Retinal pigment epithelial cell (primary cell): ENCODE measurements at places on chromosomes 16 and 17.
A peak's percentile ranks its signal among the peaks of the same experiment; 100 is the strongest.

- no peak for DNase-seq
Observed at GRCh38 chr16:3188675-3188924, 596 bp downstream of the OR1F1 start.

GRCh38 chr17:74235040-74235581 is 21.7 kb downstream of the TTYH2 start:
- DNase-seq = no peak

DNA sequence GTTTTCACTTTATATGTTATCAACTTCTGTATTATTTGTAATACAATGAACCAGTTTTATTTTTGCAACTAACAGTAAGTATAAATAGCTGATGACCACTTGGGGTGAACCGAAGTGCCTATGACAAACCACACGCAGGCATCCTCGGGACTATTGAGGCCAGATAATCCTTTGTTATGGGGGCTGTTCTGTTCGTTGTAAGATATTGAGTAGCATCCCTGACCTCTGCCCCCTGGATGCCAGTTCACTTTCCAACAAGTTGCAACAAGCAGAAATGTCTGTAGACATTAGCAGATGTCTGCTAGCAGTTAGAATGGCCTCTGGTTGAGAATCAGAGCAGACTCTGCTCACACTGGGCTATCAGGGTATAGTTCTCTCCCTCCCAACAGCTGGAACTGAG is 277.0 kb downstream of the WWOX start:
- DNase-seq = no peak

DNA sequence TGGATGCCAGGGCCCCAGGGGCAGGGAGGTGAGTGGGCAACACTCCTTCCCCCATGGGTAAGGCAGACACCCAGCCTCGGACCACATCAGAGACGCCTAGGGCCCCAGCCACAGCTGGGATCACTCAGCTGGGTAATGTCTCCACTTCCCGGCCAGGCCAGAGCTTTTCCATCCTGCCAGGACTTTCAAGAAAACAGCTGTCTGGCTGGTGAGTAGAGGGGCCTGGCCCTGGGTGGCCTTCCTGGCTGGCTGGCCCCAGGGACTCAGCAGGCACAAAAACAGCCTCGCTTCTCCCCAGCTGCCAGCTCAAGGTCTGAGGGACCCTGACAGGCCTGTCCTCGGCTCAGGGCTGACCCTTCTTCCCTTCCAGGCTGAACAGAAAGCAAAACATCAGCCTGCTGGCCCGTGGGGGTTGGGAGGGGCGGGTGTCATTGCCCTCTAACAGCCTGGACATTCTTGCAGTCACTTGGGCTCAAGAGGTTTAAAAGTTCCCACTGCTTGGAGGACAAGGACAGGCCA is 45.3 kb upstream of the JPH3 start:
- no peak for DNase-seq

GRCh38 chr17:48814504-48814903 is 2.5 kb downstream of the TTLL6 start:
- no peak for DNase-seq

DNA sequence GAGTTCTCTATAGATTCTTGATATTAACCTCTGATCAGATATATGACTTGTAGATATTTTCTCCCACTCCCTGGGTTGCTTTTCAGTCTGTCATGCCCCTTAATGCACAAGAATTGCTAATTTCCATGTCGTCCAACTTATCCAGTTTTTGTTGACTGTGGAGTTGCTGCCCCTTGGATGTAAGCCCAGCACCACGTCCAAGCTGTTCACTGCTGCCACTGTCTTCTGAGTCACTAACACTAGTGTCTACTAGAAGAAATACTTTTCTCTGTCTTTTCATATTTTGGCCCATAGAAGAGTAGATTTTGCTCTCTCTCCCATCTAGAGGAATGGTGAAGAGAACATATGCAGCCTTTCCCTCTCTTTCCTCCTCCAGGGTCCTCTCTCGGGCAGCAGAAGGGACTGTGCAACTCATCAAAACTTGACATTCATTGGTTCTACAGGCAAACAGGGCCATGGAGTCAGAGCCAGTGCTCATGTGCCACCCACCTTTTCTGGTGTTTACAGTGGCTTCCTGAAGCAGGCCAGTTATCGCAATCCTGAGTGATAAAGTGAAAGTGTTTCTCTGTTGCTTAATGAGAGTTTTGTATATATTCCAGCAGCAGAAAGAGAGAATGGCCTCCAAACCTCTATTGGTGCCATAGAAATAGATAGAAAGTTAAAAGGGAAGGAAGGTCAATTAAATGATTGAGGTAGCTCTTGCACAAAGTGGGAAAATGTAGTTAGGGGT is 22.6 kb upstream of the PMP22 start:
- no peak for DNase-seq

- no peak for DNase-seq
Observed at GRCh38 chr16:25855063-25855462, 163.3 kb downstream of the HS3ST4 start.

- DNase-seq = no peak
Observed at GRCh38 chr17:17044846-17045561, 2.7 kb downstream of the MPRIP start.

DNA sequence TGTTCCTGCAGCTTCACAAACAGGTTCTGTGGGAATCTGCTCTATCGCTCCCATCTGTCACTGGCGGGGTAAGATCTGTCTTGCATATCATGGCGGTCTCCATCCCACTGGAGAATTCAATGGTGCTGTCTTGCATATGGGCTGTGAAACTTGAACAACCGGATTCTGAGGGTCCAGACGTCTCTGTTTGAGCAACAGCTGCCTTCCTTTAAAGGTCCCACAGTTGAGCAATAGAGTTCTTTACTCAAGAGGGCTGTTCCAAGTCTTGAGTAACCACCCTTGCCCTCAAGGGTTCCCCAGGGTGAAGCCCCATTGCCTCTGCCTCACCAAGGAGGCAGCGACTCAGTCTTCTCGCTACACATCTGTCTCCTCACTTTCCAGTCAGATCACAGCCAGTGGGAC is 50.8 kb downstream of the ZFHX3 start:
- no peak for DNase-seq

DNA sequence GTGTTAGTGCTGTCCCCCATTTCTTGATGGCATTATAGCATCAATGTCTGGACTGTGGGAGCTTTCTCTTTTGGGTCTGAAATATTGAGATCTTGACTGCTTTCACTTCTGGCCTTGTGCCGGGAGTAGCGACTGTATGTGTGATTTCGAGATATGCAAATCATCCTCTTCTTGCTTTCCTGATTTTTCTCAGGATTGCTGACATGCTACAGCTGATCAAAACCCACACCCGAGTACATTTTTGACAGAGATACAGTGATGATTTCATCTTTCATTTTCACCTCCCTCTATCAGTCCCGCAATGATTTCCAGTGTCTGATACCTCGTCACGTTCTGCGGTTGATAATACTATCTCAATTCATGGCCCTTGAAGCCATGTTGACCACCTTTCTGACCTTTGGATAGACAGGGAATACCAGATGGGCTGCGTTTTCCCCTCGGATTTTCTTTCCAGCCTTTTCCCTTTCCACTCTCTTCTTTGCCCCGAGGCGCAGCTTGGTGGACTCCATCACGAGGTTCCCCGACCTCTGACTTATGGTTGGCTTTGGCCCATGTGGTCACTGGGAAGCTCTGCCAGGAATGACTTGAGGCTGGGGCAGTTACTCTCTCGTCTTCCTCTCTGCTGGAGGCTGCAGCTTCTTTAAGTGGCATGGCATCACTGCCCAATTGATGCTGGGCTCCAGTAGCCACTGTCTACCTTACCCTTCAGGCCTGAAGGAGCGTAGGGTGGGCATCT is 184.4 kb downstream of the SNX29 start:
- DNase-seq = no peak

- DNase-seq = no peak
Observed at GRCh38 chr16:86697715-86698114, 119.4 kb downstream of the FOXL1 start.

GRCh38 chr16:19177111-19177739 is 9.2 kb downstream of the SYT17 start:
- no peak for DNase-seq

DNA sequence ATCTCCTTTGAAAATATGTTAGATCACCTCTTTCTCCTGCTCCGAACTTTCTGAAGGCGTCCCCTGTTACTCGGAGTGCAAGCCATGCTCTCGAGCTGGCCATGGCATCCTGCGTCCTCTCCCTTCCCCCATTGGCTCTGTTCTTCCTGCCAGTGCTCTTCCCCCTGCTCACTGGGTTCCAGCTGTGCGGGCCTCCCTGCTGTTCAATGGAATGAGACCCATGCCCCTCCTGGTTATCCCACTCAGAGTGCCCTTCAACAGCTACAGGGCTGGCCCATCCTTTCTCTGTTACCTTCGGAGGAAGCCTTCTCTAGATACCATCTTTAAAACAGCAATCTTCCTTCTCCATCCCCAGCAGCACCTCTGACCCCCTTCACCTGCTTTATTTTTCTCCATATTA is 504.3 kb downstream of the MAF start:
- DNase-seq = no peak

DNA sequence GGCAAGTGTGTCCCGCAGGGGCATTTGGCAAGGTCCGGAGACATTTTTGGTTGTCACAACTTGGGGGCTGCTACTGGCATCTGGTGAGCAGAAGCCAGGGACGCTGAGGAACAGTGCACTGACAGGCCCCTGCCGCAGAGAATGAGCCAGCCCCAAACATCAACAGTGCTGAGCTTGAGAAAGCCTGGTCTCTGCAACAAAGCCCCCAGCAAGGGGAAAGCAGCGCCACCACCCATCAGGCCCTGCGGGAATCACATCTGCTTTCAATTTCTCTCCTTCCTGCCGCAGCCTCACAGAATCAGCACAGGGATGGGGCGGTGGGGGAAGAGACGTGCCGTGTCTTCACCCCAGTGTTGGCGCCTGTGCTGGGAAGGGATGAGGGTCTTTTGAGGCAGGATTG is 14.8 kb upstream of the PRPSAP1 start:
- DNase-seq = no peak

DNA sequence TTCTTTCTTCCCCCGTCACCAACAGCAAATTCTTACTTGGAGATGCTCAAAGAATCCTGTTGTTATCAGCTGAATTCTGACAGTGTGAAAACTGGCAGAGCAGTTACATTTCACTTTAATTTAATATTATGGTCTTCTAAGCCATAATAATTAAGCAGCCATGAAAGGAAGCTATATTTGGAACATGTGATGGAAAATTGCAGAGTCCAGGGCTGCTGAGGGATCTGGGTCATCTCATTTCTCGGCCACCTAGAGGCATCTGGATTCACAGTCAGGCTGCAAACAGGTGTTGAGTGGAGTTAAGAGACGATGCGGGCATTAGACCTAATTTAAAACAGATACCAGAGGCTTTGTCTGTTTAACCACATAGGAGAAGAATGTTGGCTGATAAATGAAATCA is 38.4 kb downstream of the CHD9NB start:
- DNase-seq = no peak

- no peak for DNase-seq
Observed at GRCh38 chr16:14354561-14355351, 275.3 kb downstream of the PARN start.

DNA sequence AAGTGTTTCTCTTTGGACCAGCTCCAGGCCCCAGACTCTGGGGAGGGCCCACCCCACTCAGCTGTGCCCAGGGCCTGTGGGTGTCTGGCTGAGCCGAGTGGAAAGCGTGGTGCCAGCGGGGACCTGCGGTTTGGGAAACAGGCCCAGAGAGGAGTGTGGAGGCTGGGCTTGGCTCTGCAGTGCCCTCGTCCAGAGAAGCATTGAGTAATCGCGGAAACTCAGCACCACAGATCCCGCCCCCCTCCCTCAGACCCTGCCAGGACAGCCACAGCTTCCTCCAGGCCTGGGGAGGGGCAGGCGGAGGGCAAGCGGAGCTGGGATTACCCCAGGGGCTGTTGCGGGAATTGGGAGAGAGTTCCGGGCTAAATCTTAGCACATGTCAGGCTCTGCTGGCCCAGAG is 14.6 kb upstream of the PITPNA start:
- no peak for DNase-seq

DNA sequence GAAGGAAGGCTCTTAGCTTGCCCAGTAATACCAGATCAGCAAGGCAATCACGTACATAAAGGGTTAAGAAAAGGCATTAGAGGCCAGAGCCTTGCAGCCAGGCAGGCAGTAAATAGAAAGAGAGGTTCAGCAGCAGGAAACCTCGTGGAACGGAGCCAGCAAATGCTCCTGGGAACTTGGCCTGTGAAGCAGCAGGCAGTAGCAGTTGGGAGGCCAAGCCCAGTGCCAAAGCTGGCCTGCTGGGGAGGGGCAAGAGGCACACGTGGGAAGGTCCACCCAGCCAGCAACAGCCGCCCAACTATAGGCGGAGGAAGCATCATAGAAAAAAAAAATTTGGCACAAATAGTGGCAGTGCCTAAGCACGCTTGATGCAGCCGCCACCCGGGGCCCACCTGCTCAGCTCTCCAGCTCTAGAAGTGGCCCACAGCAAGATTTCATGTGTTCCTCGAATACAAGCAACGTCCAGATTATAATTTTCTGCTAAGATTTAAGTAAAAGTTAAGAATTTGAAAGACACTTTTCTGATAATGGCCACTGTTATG is 2339.5 kb downstream of the TP53TG3F start:
- DNase-seq = no peak

- peak; percentile 56 for DNase-seq
Observed at GRCh38 chr17:20206068-20206467, 196.9 kb downstream of the SPECC1 start.

DNA sequence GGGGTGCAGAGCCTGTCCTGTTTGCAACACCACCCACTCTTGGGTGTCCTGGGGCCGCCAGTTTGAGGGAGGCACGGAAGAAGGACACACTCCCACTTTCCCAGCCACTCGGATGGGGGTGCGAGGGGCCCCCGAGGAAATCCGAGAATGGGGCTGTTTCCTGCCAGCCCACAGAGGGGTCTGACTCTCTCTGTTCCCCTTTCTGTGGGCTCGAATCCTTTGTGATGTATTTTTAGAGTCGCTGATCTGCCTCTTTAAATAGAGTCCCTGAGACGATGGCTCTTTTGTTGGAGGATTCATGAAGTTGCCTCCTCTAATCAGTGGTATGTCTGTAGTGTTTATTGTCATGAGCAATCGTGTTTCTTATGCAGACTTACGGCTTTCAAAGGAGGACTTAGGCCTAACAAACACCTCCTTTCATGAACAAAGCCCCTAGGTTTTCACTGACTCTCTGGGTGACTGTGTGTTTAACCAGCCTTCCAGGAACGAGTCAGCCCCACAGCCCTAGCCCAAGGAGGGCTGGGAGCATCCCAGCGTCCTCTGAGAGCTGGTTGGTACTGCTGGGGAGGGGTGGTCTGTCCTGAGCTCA is 29.1 kb downstream of the CIBAR2 start:
- DNase-seq = no peak

DNA sequence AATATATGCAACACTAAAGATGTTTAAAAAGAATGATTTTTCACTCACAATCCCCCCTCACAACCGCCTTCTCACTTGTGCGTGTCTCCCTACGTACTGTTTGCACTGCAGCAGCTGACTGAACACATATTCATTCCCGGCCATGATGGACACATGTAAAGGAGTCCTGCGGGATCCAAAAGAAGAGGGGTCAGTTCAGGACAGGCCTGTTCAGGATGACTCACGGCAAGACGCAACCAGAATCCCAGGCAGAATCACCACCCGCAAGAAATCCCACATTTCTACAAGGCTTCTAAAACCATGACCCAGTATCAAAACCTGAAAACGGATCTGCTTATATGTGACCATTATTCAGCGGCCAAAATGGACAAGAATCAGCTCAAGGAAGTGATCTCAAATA is 52.3 kb downstream of the CYB5D2 start:
- DNase-seq = no peak
